CMK (cell line): ENCODE measurements at places on chromosomes 1 and 21.

GRCh38 chr1:186761358-186761757 is 67.4 kb upstream of the PLA2G4A start:
- no peak for DNase-seq

- DNase-seq, result no peak
These were observed 9.7 kb upstream of the THEM4 start for GRCh38 chr1:151918819-151919610.

DNA sequence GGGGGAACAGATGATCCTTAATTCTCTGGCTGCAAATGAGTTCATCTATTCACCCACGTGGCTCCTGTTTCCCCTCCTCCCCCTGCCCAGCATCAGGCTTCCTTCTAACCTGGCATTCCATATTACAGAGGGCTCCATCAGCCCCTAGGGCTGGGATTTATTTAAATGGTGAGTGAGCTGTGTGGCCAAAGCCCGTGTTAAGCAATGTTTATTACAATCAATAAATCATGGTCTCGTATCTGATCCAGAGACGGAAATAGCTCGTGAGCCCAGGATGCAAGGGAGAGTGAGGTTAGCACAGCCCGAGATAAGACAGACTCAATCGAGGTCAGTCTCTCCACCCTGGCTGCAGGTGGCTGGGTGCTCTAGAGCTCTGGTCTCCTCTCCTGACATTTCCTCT is 43.1 kb upstream of the IGSF21 start:
- no peak for DNase-seq

- no peak for DNase-seq
These were observed 51.5 kb downstream of the SYT2 start for GRCh38 chr1:202658769-202659168.

DNA sequence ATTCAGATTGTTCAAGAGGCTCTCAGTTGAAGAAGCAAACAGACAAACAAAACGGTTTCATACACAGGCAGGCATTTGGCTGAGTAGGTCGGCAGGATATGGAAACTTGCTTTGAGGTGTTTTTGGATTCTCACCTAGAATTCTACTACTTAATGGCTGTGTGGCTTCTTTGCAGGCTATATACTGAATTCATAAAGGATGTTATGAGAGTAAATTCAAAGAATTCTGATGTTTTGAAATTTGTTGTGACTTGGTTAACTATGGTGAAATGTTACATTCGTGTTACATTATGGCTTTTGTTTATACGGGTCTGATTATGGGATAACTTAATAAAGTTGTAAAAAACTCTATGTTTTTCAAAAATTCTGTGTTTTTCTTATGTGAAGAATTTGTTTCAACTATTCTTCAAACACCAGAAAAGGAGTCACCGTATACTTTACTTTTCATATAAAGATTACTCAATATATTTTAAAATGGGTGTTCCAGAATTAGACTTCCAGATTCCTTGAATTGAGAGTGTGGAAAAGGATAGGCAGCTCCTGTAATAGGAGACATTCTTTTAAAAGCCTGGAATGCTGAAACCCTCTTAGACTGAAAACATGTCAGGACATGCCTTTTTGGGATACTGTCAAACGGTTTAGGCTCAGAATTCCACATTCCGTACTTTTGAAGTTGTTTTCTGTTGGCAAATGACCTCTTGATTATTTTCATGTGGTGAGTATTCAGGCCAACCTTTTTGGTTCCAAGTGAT is 8.2 kb upstream of the IRF2BP2 start:
- DNase-seq, result no peak
